ENCODE measurements at places on chromosomes 7 and 10.
A peak's percentile ranks its signal among the peaks of the same experiment; 100 is the strongest.

- no peak for DNase-seq
Measured at GRCh38 chr10:73065441-73065840, 31.2 kb downstream of the P4HA1 start.

DNA sequence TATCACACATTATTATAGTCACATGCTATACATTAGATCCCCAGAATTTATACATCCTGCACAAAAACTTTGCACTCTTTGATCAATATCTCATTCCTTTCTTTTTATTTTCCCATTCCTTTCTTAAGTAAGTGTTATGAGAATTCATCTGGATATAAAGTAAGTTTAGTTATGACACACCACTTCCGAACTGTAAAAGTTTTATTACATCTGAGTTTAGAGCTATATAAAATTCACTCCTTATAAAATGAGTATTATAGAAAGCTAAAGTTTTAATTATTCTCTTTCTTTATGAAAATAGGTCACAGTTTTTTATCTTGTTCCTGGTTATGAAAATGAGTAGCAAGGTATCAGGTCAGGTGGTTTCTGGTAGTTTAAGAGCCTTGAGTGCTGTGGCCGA lies 84.7 kb upstream of the PLXDC2 start:
- no peak for DNase-seq

- no peak for DNase-seq
Measured at GRCh38 chr7:50146692-50147091, 53.6 kb upstream of the ZPBP start.

GRCh38 chr10:120931423-120931822 lies 80.3 kb downstream of the WDR11 start:
- no peak for DNase-seq

DNA sequence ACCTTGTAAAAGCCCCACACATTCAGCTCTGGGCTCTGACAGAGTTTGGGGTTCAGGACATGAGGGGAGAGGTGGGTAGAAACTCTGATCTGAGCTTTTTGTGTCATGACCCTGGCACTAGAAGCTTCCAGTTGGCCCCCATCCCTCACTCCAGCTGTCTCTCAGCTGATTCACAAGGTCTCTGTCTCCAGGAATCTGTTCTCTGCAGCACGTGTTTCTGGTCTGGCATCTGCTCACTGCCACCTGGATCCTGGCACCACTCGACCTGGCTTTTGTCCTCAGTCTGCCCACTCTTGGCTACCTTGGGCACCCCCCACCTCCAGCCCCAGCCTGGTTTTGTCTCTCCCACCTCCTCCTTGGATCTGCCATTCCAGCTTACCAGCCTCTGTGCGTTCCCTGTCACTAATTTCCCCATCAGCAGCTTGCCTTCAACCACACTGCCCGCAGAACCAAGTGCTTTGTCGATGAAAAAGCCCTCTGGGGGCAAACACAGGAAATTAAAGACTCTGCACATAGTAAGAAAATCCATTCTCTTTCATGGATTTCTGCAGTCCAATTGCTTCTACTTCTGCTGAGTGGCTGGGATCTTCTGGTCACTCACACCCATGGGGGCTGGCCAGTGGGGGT lies 18.3 kb upstream of the ADCYAP1R1 start:
- no peak for DNase-seq

- DNase-seq: no peak
Measured at GRCh38 chr10:84225427-84226173, at the start of gene LRIT2. LRIT2 (minus strand) TSS chr10:84225544; CDS start chr10:84225520, 24 bp downstream.

- no peak for DNase-seq
Measured at GRCh38 chr7:39446546-39446945, 119.7 kb upstream of the YAE1 start.

GRCh38 chr10:101512738-101513137 lies 75.3 kb downstream of the POLL start:
- DNase-seq: no peak

GRCh38 chr10:103673606-103674005 lies 180.1 kb downstream of the NEURL1 start:
- DNase-seq: no peak

GRCh38 chr10:33010132-33011037 lies 52.4 kb upstream of the ITGB1 start:
- peak; percentile 43 for DNase-seq

GRCh38 chr7:85328456-85328998 lies 141.7 kb upstream of the SEMA3D start:
- no peak for DNase-seq

Measured in H9 (cell line).